ENCODE measurements at places on chromosomes 4 and X. TPM values are rescaled to one million over a fixed set of nuclear protein-coding genes. Genes with fewer than 3 reads are reported as not detected.

DNA sequence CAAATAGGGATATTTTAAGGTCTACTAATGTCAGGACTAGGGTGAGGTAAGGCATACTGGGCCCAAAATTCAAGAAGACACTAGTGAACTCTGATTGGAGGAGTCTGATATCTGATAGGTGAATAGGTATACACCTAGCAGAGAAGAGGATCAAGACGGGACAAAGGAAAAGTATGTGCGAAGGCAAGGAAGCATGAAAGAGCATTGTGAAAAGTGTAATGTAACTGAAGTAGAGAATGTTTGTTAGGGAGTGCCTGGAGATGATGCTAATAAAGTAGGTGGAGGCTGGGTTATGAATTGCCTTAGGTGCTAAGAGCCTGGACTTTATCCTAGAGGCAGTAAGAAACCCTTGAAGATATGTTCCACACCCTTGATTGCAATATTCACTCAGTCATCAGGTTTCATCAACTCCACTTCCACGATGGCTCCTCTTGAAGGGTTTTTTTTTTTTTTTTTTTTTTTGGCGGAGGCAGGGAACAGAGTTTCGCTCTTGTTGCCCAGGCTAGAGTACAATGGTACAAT, 49.9 kb upstream of the XIAP start:
- DNase-seq: no peak

GRCh38 chrX:13966071-13966792, 63.5 kb downstream of the GEMIN8 start:
- DNase-seq: no peak

DNA sequence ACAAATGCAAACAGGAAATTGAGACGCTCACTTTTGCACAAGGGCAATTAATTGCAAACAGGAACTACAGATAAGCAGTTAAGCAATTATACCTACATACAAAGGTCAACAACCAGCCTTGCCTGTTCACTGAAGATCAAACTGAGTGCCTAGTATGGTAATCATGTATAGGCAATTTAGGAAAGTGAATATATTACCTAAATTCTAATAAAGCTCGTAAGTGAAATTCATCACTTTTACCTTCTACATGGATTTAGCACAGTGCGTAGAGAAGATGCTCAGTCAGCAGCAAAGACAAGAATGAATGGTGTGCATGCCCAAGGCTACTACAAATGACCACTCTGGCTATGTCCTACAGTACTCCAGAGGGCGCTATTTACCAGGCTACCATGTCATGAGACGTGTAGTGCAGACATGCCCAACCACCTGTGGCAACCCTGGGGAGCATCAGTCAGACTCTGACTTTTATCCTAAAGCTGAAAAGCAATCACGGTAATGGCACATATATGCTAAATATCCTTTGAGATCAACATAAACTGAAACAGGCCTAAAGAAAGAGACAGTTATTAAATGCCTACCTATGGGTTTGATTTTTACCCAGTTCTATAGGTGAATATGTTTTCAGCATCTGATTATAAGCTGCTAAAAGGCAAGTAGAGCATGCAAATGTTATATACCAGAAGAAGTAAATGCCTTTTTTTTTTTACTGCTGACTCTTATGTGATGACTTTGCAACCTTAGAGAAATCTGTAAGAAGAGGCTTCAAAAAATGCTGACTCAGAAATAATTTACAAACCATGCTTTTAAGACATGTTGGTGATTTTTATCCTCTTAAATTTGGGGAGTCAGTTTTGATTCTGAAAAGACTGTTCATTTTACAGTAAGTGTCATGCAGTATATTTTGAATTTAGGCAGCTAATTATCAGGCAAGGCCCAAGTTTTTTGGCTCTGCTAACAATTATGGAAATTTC, 178.0 kb downstream of the PPP3CA start:
- DNase-seq: peak; percentile 84

- peak; percentile 43 for DNase-seq
Measured at GRCh38 chr4:89254847-89255246, 52.8 kb downstream of the GPRIN3 start.

DNA sequence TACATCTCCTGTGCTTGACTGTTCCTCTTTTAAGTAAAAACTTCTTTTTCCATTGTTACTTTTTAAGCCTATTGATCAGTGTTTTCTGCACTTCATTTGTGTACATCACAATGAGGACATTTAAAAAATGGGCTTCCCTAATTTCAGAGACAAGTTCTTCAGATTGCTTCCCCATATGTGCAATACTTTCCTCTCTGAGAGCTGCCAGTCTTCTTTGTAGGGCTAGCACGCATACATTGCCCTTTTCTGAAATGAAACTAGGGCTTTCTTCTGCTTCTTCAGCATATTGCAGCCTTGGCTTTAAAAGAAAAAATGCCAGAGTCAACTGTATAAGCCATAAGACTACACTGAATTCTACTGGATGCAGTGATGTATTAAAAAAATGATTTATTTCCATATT, 37.8 kb downstream of the FAT4 start:
- no peak for DNase-seq

GRCh38 chrX:37946197-37946596, 60.2 kb upstream of the SYTL5 start:
- DNase-seq: no peak

- DNase-seq: no peak
Measured at GRCh38 chrX:118724365-118724764, 3.0 kb upstream of the IL13RA1 start.

GRCh38 chr4:152454398-152455011, 81.4 kb downstream of the FBXW7 start:
- DNase-seq: no peak

DNA sequence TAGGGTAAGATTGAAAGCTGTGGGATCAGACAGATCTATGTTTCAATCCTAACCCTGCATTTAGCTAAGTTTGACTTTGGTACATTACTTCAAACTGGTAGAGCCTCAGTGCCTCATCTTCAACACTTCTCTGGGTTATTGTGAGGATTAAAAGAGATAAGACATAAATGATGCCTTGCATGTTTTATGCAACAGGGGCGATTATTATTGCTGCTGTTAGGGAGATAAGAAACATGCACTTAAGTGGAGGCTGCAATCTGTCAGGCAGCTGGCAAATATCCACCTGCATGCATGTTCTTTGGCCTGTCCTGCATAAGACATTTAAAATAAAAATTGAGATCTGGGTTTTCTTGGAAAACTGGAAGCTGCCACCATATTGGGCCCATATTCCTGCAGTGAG, 24.6 kb downstream of the UNC5C start:
- DNase-seq: no peak

GRCh38 chr4:73871511-73872310, 2.5 kb downstream of the CXCL1 start:
- DNase-seq: no peak

DNA sequence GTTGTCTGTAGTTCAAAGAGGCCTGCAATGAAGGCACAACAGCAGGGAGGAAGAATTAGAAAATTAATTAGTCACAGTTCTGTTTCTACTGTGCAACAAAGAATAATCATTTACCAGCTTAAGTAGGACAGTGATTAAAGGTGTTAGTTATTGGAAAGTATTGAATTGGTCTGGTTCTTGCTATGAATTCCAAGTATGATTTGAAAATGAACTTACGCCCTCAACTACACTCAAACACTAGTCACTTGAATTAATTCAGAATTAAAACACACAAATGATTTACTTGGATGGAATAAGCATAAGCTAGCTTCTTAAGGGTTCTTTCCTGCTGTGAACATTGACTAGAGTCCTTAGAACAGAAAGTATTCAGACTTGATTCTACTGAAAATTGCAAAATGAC, 69.9 kb upstream of the EXOC1L start:
- no peak for DNase-seq

DNA sequence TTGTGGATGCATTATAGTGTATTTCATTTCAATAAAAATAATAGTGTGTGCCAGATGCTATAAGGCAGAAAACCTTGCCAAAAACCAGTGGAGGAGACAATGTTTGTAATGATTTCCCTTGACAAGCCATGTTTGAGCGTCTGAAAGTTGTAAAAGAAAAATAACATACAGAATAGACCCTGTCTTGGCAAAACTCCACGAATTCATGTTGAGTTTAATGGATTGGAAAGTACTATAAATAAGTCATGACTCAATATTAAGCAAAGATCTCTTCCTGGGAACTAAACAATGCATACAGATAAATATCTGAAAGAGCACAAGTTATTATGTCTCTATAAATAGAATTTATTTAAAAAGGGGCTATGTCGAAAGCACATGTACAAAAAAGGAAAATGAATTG, 543.5 kb downstream of the GABRG1 start:
- DNase-seq: no peak

GRCh38 chrX:107567370-107567769, 60.9 kb upstream of the PRPS1 start:
- DNase-seq: no peak

GRCh38 chrX:41005445-41005992, 79.7 kb upstream of the USP9X start:
- DNase-seq: no peak

DNA sequence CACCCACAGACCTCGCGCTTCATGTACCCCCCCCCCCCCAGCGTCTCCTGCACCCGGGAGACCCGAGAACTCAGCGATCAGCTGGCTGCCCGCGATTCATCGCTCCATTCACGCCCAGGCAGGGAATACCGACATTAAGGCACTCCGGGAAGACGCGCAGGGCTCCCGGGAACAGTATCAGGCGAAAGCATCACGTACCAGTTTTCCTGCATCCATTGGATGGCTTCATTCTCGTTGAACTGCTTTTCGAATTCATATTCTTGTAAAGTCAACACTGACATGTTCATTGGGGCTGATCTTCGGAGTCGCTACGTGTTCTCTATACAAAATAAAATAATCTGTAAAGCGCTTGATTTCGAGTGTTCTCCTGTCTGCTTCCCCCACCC, 373 bp downstream of the ELOVL6 start:
- DNase-seq: peak; percentile 65

DNA sequence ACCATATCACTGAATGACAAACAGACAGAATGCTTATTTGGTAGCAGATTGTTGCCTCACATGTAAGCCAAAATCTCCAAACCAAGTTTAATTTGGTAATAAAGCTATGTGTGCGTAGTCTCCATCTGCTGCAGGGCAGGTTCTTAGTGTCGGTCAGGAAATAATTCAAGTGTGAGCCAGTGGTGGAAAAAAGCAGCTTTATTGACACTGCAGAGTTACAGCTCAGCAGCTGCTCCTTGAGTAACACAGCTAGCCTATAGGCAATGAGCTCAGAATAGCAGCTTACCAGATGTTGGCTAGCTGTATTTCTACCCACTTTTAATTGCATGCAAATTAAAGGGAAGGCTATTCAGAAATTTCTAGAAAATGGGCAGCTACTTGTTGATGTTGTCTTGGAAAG, 757.8 kb upstream of the HS3ST1 start:
- no peak for DNase-seq

GRCh38 chr4:53009824-53010223, 147.7 kb downstream of the RASL11B start:
- DNase-seq: no peak

DNA sequence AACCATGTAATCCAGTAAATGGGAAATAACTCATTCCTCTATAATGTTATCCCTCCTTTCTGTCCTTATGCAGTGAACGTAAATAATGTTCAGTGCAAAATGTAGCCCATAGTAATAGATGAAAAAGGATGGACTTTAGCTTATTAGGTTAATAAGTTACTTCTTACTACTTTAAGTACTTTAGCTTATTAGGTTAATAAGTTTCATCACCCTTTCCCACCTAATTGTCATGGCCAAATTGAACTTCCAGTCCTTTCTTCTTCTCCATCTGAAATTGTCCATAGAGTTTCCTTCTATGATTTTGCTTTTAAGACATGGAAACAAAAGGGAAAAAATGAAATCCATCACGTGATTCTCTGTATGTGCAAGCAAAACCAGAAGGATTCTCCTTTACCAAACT, 15.2 kb upstream of the TMEM165 start:
- no peak for DNase-seq

DNA sequence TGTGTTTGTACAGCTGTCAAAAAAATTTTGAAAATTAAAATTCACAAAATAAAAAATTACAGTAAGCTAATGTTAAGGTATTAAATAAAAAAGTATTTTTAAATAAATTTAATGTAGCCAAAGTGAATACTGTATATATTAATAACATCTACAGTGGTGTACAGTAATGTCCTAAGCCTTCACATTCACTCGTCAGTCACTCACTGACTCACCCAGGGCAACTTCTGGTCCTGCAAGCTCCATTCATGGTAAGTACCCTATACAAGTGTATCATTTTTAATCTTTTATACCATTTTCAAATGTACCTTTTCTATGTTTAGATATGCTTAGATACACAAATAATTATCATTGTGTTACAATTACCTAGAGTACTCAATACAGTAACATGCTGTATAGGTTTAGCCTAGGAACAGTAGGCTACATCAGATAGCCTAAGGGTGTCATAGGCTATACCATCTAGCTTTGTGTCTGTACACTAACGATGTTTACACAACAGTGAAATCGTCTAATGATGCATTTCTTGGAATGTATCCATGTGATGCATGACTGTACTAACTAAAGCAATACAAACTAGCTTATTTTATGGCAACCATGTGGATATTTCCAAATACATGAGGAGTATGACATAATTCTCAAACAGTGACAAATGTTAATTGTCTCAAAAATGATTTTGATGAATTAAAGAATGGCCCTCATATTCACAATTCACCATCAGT, 13.7 kb downstream of the DDX60 start:
- no peak for DNase-seq

DNA sequence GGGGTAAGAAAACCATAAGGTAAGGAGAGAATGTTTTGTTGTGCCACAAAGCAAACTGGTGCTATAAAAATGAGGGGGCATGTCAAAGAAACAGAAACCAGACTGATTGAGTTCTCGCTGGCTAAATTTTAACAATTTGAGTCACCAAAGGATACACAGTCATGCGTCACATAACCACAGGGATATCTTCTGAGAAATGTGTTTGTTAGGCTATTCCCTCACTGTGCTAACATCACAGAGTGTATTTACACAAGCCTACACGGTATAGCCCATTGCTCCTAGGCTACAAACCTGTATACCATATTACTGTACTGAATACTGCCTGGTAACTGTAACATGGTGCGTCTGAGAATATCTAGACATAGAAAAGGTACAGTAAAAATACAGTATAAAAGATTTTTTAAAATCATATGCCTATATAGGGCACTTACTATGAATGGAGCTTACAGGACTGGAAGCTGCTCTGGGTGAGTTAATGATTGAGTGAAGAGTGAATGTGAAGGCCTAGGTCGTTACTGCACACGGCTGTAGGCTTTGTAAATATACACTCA, 50.1 kb downstream of the FBXW7 start:
- no peak for DNase-seq

GRCh38 chrX:54995621-54996020, 1.6 kb upstream of the PFKFB1 start:
- DNase-seq: no peak

The RBM46 gene
- not detected for total RNA-seq

The MAGED4 gene
- 1.9 TPM for total RNA-seq

The MAGEA10 gene
- total RNA-seq: not detected

The BEX1 gene
- total RNA-seq: 5.4 TPM

The EGF gene
- 3.3 TPM for total RNA-seq

The ZNF711 gene
- 4.7 TPM for total RNA-seq

The CT45A10 gene
- not detected for total RNA-seq

All from kidney (tissue), 22 donors.